ENCODE measurements at places on chromosomes 13 and 19.

DNA sequence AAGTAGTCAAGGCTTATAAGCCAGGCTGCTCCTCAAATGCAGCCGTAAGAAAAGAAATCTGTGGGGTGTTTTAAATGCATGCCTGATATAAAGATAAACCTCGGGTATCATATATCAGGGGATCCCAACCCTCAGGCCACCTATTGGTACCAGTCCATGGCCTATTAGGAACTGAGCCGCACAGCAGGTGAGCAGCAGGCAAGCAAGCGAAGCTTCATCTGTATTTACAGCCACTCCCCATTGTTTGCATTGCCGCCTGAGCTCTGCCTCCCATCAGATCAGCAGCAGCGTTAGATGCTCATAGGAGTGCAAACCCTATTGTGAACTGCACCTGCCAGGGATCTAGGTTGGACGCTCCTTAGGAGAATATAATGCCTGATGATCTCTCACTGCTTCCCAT is 233.5 kb upstream of the SERP2 start:
- DNase-seq = no peak

DNA sequence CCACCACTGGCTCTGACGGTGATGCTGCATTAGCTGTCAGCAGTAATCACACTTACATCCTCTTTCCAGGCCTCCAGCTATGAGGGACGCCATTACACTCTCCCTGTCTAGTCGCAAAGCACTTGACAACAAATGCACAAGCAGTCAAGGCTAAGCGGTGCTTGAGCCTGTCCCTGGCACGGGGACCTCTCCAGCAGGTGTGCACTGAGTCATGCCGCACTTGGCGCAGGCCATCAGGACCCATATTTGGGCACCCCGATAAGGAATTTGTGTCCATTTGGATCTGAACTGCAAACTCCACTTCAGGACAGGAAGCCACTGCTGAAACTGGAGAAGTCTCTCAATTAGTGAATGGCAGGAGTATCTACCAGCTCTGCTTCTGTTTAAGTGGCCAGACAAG is 301.9 kb upstream of the OBI1 start:
- no peak for DNase-seq

- DNase-seq = no peak
Measured at GRCh38 chr13:106630650-106631049, 62.7 kb upstream of the ARGLU1 start.

DNA sequence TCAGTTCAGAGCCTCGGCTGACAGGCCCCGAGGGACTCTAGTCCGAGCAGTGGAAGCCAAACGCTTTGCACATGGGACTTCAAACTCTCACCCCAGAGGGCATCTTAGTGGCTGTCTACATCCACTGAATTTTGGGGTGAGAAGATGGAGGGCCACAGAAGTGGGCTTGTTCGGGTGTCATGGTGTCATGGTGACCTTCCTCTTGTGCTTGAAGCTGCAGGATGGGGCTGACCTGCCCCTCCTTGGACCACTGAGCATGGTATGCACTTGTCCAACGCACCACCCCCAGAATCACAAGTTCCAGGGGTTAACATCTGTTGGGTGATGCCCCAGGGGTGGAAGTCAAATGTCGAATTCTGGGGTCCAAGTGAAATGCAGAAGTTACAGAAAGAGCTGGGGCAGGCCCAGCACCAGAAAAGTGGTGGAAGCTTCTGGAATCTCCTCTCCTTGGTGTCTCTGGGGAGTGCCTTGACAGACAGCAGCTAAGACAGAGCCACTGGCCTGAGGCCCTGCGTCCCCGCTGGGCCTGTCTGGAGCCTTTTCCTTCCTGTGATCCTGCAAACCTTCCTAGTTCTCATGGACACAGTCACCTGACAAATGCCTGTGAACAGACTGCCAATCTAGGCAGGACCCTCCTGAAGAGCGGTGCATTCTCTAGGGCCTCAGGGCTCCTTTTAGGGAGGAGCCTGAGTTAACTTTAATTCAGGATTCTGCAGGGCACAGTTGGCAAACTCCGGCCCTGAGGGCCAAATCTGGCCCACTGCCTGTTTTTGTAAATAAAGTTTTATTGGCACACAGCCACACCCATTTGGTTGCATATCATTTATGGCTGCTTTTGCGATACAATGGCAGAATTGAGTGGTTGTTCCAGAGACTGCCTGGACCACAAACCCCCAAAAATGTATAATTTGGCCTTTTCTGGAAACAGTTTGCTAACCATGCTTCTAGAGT is 65.1 kb upstream of the RANBP3 start:
- DNase-seq = no peak

- no peak for DNase-seq
Measured at GRCh38 chr19:4800591-4801081, 9.1 kb downstream of the FEM1A start.

DNA sequence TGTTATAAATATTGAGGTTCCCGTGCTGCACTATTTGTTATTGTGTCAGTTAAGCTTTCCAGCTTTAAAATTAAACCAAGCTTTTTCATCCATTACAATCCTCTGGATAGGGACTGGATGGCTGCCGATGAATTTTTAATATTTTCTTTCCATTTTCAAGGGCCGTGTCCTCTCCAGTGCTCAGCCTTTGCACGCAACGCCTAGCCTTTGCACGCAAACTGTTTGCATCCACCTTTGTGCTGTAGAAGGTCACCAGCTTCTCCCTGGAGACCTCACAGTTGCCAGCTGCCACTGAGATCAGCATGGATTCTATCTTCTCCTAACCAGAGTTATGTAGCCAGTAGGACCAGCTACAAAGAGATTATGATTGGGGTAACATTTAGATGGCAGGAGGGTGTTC is 240.5 kb downstream of the SLC7A1 start:
- DNase-seq = no peak

DNA sequence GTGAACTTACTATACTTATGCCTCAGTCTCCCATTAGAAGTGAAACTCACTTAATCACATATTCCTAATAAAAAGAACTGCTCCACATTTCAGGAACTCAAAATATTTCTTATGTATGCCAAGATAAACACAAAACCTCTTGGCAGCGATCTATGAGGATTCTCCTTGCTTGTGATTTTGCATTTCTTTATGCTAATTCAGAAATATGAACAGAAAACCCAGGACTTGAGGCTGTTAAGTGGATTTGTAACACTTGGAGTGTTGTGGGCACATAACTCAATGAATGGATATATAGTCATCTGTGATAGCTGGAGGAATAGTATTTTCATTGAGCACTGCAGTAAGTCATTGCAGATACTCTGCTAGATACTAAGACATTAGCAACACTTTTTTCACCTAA is 5.6 kb upstream of the KATNAL1 start:
- no peak for DNase-seq

- DNase-seq = no peak
Measured at GRCh38 chr13:89568746-89569145, 1778.7 kb upstream of the MIR17HG start.

- no peak for DNase-seq
Measured at GRCh38 chr19:41619018-41619556, 7.8 kb downstream of the CEACAM4 start.

GRCh38 chr19:10800488-10800887 is 35.5 kb downstream of the TMED1 start:
- DNase-seq = no peak

DNA sequence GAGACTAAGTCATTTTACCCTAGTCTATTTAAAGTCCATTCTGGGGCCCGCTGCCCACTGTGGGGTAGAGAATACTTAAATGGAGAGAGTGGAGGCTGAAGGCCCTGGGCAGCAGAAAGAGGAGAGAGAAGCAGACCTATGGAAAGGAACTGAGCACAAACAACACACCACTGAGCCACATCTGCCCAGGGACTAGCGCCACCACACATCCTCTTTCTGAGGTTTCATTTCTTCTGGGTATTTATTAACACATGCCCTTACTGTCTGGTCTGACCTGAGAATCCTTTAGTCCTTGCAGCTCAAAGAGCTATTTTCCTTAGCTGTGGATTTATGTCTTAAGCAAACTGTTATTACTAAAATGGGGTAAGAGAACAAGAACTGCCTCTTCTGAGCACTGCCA is 154.0 kb downstream of the NALCN start:
- no peak for DNase-seq

DNA sequence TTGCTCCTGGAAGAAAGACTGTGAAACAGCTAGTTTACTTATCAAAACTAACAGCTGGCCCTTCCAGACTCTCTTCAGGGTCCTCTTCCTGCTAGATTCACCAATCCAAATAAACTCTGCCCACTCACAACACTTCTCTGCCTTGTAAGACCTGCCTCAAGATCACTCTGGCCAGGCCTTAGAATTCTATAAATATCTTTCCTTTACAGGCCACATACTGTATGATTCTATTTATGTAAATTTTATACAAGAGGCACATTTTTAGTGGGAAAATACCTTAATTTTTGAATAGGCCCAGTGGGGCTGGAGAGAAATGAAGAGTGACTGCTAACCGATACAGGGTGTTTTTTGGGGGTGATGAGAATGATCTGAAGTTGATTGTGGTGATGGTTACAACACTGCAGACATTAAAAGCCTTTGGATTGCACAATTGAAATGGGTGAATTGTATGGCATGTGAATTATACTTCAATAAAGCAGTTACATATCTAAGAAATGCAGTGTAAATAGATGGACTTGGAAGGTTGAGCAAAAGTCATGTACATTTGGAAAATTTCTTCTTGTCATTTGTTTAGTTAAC is 141.8 kb downstream of the GPC5 start:
- DNase-seq = no peak
